T follicular helper cell (primary cell): ENCODE measurements at places on chromosomes 3 and 15.

GRCh38 chr3:142664311-142664710 lies 59.5 kb upstream of the TRPC1 start:
- DNase-seq: no peak

DNA sequence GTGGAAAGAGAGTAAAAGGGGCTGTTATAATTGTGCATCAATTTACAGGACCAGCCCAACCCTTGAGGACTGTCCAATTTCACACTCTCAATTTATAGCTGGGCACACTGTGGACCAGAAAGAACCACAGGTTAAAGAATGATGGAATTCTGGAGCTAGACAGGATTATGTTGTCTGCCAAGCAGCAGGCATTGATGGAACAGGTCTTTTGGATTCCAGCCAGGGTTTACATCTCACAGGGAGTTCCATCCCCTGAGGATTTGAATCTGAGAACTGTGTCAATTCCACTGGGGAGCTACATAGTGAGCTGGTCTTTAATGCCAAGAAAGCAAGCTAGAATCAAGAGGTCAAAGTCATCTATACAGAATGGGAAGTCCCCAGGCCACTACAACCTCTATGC lies 389.5 kb upstream of the WNT5A start:
- no peak for DNase-seq

- no peak for DNase-seq
These were observed 5.5 kb downstream of the CSRNP1 start for GRCh38 chr3:39147711-39148434.

- DNase-seq: no peak
These were observed 21.1 kb upstream of the GP9 start for GRCh38 chr3:129039271-129040038.
